ENCODE measurements at places on chromosomes 5 and 9.

GRCh38 chr9:94164806-94165549 is 80.7 kb downstream of the PTPDC1 start:
- peak; percentile 74 for DNase-seq

GRCh38 chr5:89451263-89451662 is 568.3 kb upstream of the MEF2C start:
- DNase-seq = no peak

- DNase-seq = no peak
Observed at GRCh38 chr5:154782812-154783592, 27.8 kb downstream of the LARP1 start.

DNA sequence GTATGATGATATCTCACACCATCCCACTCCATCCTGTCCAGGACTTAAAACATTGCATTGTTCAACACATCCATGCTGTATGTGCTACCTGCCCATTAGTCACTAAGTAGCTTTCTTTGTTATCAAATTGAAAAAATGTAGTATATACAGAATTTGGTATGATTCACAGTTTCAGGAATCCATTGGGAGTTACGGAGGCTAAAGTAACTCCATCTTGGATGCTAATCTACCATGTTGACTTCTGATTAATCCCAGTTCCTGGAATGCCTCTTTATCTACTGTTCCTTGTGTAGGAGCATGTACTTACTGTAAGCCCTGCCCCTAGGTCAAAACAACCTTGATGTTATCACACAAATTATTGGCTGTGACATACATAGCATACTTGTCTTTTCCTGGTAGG is 38.9 kb upstream of the FOXB2 start:
- no peak for DNase-seq

- DNase-seq = no peak
Observed at GRCh38 chr9:274406-274805, 59.7 kb downstream of the DOCK8 start.

DNA sequence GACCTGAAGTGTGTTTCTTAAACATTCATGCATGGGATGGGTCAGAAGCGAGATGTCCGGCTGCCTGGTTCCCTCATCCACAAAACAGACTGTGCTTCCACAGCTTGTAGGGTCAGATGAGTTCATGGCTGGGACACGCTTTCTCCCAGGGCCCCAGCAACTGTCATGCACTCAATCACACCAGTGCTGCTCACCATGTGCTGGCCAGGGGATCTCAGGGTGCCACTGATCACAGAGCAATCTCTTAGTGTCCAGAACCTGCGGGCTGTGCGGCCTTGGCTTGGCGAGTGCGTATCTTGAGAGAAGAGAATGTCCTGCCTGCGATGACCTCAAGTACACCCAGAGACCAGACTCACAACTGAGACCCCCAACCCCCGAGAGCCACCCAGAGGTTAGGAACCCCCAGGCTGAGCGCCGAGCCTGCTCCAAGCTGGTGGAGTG is 26.0 kb upstream of the FCN2 start:
- no peak for DNase-seq

- no peak for DNase-seq
Observed at GRCh38 chr9:127741831-127742434, 6.8 kb upstream of the TOR2A start.

- DNase-seq = no peak
Observed at GRCh38 chr5:134371834-134372340, 518 bp downstream of the UBE2B start.

DNA sequence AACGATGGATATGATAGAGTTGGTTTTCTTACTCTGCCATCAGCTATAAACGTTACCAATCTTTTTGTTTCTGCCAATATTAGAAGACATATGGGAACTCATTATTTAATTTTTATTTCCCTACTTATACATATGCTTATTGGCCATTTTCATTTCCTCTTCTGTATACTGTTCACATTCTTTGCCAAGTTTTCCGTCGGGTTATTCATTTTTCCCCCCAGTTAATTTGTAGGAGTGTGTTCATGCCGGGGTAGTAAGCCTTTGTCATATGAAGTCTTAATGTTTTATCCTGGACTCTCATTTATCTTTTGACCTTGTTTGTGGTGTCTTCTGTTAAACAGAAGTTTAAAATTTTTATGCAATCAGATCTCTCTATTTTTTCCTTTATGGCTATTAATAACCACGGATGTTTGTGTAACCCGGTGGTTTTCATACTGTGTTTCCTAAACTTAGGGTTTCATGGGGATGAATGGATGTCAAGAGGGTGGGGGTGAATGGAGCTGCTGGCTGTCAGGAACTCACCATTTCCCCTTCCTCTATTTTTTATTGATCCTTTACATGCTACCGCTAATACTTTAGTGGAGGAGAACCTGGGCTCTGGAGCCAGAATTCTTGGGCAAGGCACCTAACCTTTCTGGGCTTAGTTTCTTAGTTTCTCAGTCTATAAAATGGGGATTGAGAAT is 42.5 kb upstream of the PPARGC1B start:
- no peak for DNase-seq

GRCh38 chr5:52409835-52410234 is 377.9 kb upstream of the ITGA1 start:
- no peak for DNase-seq

- DNase-seq = no peak
Observed at GRCh38 chr9:93573516-93573828, 2.9 kb upstream of the PHF2 start.

DNA sequence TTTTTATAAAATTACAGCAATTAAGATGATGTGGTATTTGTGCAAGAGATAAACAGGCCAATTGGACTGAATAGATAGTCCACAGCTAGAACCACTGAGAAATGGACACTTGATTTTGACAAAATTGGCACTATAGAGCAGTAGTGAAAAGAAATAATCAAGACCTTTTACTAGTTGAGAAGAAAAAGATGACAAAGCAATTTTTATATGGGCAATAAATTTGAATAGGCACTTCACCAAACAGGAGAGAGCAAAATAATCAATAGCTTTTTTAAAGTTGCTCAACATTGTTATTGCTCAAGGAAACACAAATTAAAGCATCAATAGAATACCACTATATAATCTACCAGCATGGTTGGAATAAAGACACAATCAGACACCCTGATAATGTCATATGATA is 193.5 kb upstream of the FTMT start:
- DNase-seq = no peak

- DNase-seq = no peak
Observed at GRCh38 chr5:72503888-72504491, 3.2 kb downstream of the ZNF366 start.

GRCh38 chr9:72038408-72038807 is 22.0 kb downstream of the C9orf57 start:
- DNase-seq = no peak

- DNase-seq = no peak
Observed at GRCh38 chr5:132263548-132264261, 6.2 kb downstream of the PDLIM4 start.

DNA sequence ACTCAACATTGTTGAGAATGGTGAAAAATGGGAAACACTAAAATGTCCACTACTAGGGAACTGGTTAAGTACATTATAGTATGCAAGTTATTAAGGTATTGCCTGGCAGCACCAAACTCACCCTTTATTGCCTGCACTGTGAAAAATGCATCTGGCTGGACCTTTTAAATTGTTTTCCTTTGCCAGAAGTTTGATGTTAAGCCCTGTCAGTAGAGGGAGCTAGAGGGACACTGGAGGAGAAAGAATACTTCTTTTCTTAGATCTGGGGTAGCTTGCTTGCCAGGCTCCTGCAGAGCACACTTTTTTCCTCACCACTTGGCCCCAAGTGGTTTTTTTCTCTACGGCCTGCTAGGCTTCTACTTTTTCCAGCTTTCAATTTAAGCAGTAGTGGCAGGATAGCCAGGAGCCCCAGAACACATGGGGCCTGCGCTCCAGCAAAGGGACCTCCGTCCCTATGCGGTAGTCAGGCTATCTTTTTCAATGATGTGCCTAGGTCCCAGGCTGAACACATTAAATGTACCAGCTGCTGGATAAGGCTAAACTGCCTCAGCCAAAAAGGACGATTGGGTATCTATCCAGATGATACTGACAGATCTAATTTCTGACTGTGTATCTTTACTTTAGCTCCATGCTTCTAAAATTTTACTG is 8.0 kb upstream of the HABP4 start:
- DNase-seq = peak; percentile 55

GRCh38 chr5:5252106-5252505 is 112.0 kb downstream of the ADAMTS16 start:
- no peak for DNase-seq

GRCh38 chr5:170182491-170182890 is 50.3 kb upstream of the C5orf58 start:
- DNase-seq = no peak

GRCh38 chr5:90875456-90875855 is 316.9 kb downstream of the ADGRV1 start:
- DNase-seq = no peak

DNA sequence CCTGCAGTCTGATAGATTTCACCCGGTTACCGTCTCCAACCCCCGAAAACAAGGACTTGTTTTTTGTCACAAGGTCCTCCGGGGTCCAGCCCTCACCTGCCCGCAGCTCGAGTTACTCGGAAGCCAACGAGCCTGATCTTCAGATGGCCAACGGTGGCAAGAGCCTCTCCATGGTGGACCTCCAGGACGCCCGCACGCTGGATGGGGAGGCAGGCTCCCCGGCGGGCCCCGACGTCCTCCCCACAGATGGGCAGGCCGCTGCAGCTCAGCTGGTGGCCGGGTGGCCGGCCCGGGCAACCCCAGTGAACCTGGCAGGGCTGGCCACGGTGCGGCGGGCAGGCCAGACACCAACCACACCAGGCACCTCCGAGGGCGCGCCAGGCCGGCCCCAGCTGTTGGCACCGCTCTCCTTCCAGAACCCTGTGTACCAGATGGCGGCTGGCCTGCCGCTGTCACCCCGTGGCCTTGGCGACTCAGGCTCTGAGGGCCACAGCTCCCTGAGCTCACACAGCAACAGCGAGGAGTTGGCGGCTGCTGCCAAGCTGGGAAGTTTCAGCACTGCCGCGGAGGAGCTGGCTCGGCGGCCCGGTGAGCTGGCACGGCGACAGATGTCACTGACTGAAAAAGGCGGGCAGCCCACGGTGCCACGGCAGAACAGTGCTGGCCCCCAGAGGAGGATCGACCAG is 121.3 kb downstream of the DAB2IP start:
- DNase-seq = no peak

- no peak for DNase-seq
Observed at GRCh38 chr5:72296256-72296655, 23.8 kb downstream of the MRPS27 start.

DNA sequence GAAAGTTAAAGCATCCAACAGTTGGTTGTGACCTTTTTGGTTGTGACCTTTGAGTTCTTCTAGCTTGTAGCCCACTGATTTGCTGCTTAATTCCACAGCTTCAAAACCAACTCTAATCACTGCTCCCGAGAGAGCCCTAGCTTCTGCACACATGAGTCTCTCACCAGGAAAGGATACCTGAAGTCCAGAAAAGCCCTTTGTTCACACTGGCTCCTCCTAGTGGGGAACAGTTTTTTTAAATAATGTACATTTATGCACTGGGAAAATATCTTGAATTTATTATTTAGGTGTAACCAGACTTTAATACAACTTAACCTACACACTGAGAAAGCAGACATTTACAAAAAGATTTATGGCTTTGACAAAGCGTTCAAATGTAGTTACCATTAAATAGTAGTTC is 120.2 kb upstream of the CCDC152 start:
- no peak for DNase-seq

DNA sequence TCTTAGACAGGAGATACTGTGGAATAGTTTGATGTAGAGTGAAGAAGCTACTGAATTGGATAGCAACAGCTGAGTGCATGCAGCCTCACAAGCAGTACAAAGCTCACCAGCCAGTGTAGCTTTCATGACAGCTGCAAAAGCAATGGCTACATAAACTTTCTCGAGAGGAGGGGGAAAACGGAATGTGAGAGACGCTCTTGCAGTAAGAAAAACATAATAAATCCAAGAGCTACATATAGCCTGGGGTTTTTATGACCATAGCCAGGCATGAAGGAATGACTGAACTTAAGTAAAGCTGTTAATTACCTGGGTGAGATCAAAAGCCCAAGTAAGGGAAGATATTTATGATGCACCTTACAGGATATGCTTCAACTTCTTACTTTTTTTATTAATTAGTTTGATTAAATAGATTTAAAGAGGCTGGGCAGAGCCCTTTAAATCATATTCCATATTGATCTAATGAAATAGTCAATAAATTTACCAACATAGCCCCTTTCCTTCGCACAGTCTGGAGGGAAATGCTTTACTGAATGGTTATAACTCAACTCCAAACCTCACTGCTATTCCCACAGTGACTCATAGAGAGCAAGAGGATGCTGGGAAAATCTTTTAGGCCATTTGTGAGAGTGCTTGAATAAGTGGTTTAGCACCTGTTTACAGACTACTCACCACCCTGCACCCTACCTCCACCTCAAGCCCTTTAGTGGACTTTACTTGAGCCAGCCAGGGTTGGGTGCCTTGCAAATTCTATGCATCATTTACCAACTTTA is 407.2 kb upstream of the CLINT1 start:
- DNase-seq = no peak

- DNase-seq = no peak
Observed at GRCh38 chr5:169301986-169302385, 1.0 kb upstream of the SLIT3 start.

GRCh38 chr5:72228960-72229359 is 91.1 kb downstream of the MRPS27 start:
- no peak for DNase-seq

DNA sequence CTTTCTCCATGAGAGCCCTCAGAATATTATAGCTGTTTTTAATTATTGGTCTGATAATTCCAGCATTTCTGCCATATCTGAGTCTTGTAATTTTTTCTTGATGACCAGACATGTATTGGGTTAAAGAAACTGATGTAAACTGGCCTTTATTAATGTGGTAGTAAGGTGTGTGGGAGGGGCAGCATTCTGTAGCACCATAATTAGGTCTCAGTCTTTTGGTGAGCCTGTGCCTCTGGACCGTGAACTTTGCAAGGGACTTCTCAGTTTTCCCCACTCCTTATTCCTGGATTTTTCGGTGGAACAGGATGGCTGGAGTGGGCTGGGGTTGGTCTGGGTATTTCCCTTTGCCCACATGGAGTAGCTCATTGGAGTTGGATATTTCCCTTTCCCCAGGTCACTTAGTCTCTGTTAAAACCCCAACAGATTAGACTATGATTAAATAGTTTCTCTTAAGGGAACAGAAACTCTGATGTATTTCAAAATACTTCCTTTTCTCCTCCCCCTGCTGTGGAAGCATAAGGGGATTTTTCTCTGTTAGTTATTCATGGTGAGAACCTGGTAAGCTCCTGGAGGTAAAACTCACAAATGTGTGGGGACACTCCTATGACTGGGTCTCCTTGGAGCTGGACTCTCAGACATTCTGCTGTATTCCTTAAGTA is 52.4 kb downstream of the FSD1L start:
- no peak for DNase-seq

DNA sequence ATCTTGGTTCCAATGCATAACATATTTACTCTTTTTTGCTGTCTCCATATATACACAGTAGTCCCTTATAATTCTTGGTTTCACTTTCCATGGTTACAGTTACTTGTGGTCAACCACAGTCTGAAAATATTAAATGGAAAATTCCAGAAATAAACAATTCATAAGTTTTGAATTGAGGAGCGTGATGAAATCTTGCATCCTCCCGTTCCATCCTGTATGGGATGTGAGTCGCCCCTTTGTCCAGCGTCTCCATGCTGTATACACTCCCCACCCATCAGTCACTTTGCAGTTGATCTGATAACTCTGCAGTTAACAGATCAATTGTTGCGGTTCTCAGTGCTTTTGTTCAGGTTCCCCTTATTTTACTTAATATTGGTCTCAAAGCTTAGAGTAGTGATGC is 11.5 kb upstream of the FAF2 start:
- DNase-seq = peak; percentile 47
